Activated CD4-positive, alpha-beta memory T cell treated with anti-CD3 and anti-CD28 coated beads, Interleukin-2, amount 10 ng/mL, durations not matched to agents 7 days and 5 days (primary cell): ENCODE measurements at places on chromosomes 6 and 20.

DNA sequence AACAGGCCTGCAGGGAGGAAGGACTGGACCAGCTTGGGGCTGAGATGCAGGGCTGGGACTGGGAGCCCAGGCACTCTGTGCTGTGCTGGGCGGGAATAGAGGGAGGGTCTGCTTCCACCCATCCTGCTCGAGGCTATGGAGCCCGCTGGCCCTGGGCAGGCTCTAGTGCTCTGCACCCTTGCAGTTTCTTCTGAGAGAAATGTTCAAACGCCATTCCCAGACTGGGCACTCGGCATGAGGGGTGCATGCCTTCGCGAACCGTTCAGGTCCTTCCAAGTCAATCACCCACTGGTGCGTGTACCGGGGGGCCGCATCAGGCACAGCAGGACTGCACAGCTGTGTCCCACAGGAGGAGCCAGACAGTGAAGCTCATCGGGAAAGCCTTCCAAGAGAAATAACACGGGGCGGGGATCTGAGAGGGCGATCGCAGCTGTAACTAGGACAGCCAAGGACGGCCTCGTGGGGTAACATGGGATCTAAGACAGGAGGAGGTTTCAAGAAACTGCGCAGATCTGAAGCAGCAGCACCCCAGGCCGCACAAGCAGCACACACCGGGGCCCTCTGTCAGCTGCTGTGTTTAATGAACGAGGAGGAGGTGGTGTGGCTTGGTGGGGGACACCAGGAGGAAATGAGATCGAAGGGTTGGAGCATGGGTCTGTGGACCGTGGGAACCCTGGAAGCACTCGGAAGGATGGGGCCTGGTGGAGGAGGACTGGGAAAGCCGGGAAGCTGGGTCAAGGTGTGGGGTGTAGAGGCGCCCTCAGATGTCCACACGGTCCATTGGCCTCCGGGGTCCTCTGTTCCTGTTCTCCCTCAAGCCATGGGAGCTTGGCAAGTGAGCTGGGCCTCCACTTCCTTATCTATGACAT is 26.1 kb upstream of the PYGB start:
- H3K4me3 ChIP-seq: no peak overlapping the region
- no peak overlapping the region for H3K27ac ChIP-seq
- no peak for DNase-seq
- peaks cover 9% of the 10 kb centered on the region for H3K4me1 ChIP-seq
- H3K36me3 ChIP-seq: peaks cover 7% of the 10 kb centered on the region

GRCh38 chr20:23926526-23926880 is 47.0 kb upstream of the CST5 start:
- no peak for DNase-seq
- H3K4me3 ChIP-seq: no peak overlapping the region
- peaks cover 19% of the 10 kb centered on the region for H3K4me1 ChIP-seq
- H3K27ac ChIP-seq: no peak overlapping the region
- H3K27me3 ChIP-seq: no peaks in the 10 kb centered on the region
- no peaks in the 10 kb centered on the region for H3K36me3 ChIP-seq

DNA sequence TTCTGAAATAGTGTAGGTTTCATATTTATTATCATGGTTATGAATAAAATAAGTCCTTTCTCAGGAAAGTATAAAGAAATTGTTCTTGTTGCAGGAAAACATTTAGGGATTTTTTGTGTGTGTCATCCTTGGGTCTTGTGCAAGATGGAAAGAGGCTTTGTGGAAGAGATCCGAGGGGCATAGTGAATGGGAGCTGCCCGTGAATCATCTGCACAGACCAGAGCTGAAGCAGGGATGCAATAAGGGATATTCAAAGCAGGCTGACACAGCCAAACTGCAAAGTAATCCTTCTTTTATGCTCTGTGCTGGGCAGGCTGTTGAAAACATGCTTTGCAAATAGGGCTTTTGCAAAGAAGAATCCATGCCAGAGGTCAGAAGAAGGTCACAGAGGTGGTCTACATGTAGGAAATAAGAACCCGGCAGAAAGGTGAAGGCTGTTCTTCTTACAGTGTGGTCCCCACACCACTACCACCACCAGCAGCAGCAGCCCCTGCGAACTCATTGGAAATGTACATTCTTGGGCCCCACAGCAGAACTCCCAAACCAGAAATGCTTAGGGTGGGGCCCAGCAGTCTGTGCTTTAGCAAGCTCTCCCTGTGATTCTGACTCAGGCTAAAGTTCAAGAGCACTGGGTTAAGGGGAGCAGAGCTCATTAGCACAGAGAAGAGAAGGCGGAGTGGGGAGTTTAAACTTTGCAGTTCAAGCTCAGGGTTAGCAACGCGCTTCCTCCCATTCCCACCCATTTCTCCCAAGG is 237.6 kb downstream of the QKI start:
- H3K4me1 ChIP-seq: no peaks in the 10 kb centered on the region
- no peak overlapping the region for H3K4me3 ChIP-seq
- no peak overlapping the region for H3K27ac ChIP-seq
- H3K27me3 ChIP-seq: no peaks in the 10 kb centered on the region
- DNase-seq: no peak

GRCh38 chr6:142942238-142942637 is 2.7 kb downstream of the HIVEP2 start:
- peak overlapping the region; percentile 99 for H3K4me3 ChIP-seq
- H3K4me1 ChIP-seq: peaks cover 59% of the 10 kb centered on the region
- H3K36me3 ChIP-seq: peaks cover 11% of the 10 kb centered on the region
- peak overlapping the region; percentile 98 for H3K27ac ChIP-seq

DNA sequence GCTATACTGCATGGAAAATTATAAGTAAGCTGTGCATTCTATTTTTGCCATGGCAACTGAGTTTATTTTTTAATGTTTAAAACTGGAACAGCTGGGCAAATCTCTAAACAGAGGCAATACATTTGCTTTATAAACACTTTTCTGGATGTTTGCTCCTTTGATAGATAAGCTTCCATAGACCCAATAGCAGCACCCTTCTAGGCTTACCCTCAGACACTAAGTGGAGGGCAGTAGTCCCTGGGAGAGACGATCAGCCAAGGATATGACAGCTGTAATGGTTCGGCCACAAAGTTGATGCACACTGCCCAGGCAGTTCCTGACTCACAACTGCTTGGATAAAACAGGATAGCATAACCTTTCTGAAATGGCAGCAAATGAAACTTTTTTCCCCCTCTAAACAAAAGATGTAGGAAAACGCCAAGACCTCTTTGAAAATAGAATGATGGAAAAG is 8.5 kb upstream of the MRPS10 start:
- DNase-seq: no peak
- H3K27me3 ChIP-seq: no peaks in the 10 kb centered on the region

DNA sequence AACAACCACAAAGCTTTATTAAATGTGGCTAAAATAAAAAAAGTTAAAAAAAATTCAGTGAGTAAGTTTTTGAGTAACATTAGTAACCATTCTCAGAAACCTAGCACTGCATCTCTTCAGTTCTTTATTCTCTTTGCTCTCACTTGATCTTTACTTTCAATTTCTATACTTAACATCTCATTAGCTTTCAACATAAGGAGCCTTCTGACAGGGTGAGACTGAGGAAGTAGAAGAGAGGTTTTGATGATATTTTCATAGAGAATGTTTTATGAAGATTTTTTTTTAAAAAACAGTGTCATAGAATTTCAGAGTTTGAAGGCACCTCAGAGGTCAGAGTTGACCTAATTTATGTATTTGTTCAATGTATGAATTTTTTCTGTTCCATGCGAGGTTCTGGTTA is 60.8 kb downstream of the FAM83B start:
- no peaks in the 10 kb centered on the region for H3K36me3 ChIP-seq
- H3K4me1 ChIP-seq: no peaks in the 10 kb centered on the region
- DNase-seq: no peak
- no peak overlapping the region for H3K27ac ChIP-seq

- H3K27ac ChIP-seq: no peak overlapping the region
- DNase-seq: no peak
- H3K4me1 ChIP-seq: no peaks in the 10 kb centered on the region
- no peaks in the 10 kb centered on the region for H3K36me3 ChIP-seq
- no peak overlapping the region for H3K4me3 ChIP-seq
- H3K27me3 ChIP-seq: no peaks in the 10 kb centered on the region
Observed at GRCh38 chr20:61742097-61742825, 323.4 kb downstream of the TAF4 start.

- DNase-seq: no peak
- no peaks in the 10 kb centered on the region for H3K36me3 ChIP-seq
- no peak overlapping the region for H3K4me3 ChIP-seq
- no peaks in the 10 kb centered on the region for H3K4me1 ChIP-seq
- H3K27me3 ChIP-seq: no peaks in the 10 kb centered on the region
Observed at GRCh38 chr20:6632187-6632586, 135.3 kb upstream of the BMP2 start.

- DNase-seq: no peak
- H3K36me3 ChIP-seq: no peaks in the 10 kb centered on the region
- no peak overlapping the region for H3K4me3 ChIP-seq
- no peaks in the 10 kb centered on the region for H3K4me1 ChIP-seq
- no peak overlapping the region for H3K27ac ChIP-seq
- H3K27me3 ChIP-seq: no peaks in the 10 kb centered on the region
Observed at GRCh38 chr6:135938576-135939207, 87.2 kb downstream of the PDE7B start.

- H3K27me3 ChIP-seq: peaks cover 2% of the 10 kb centered on the region
- no peaks in the 10 kb centered on the region for H3K4me1 ChIP-seq
- H3K4me3 ChIP-seq: no peak overlapping the region
- no peak overlapping the region for H3K27ac ChIP-seq
- no peak for DNase-seq
- H3K36me3 ChIP-seq: no peaks in the 10 kb centered on the region
Observed at GRCh38 chr6:72363844-72364740, 257.8 kb upstream of the KCNQ5 start.

DNA sequence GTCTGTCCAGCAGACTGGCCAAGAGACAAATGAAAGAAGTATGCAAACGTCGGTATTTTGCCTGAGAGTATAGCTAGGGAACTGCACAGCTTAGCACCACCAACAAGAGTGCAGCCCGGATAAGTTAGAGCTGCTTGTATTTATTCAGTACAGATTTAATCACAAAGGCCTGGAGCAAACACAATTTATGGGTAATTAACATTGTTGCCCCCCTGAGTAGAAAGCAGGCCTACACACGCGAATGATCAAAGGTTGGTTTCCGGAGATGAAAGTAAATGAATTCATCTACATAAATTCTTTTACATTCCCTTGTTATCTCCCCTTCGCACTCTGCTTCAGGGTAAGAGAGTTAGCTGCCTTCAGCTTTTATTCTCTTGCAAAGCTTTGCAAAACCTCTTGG is 24.7 kb upstream of the CRISP1 start:
- no peak overlapping the region for H3K4me3 ChIP-seq
- no peaks in the 10 kb centered on the region for H3K36me3 ChIP-seq
- no peaks in the 10 kb centered on the region for H3K27me3 ChIP-seq
- no peak for DNase-seq
- no peak overlapping the region for H3K27ac ChIP-seq

DNA sequence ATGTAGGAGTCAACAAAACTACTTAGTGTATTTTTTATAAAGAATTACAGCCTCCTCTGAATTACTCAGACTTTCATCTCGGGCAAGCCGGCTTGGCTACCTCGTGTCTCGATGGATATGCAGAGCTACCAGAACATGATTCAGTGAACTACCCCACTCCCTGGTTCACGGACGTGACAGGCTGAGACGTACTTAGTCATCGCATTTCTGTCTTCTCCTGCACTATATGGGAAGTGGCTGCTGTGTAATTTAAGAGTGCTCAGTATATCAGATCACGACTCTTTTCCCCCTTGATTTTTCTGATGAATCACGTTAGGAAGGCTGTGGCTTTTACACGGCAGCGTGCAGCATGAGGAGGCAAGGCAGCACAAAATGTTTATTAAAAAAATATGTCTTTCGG is 302.7 kb upstream of the ZFP64 start:
- H3K4me3 ChIP-seq: no peak overlapping the region
- peak; percentile 19 for DNase-seq
- H3K27ac ChIP-seq: no peak overlapping the region

- no peak overlapping the region for H3K27ac ChIP-seq
- no peak overlapping the region for H3K4me3 ChIP-seq
- no peak for DNase-seq
- no peaks in the 10 kb centered on the region for H3K27me3 ChIP-seq
Observed at GRCh38 chr20:62914436-62914835, 11.9 kb downstream of the DIDO1 start.

- no peak for DNase-seq
- H3K27me3 ChIP-seq: peaks cover 19% of the 10 kb centered on the region
Observed at GRCh38 chr6:136137008-136137692, 113.0 kb downstream of the MTFR2 start.

- H3K27ac ChIP-seq: no peak overlapping the region
- DNase-seq: peak; percentile 12
- H3K27me3 ChIP-seq: peaks cover 17% of the 10 kb centered on the region
- peaks cover 3% of the 10 kb centered on the region for H3K4me1 ChIP-seq
- H3K4me3 ChIP-seq: no peak overlapping the region
Observed at GRCh38 chr6:169963581-169964297, 212.3 kb downstream of the ERMARD start.

DNA sequence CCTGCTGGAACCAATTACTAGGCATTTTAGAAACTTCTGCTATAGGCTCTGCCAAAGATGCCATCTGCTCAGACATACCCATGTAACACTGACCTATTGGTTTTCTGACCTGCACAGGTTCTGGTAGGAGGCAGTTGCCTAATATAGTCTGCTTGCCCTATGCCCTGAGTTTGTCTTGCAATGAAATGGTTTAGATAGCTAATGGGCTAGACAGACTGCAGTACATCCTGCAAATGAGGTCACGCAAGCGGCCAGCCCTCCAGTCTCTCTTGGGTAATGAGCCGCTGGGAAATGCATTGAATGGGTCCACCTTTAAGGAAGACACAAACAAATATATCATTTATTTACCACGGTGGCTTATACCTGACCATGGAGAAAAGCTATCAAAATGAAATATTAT is 90.6 kb upstream of the B3GAT2 start:
- no peaks in the 10 kb centered on the region for H3K27me3 ChIP-seq
- no peaks in the 10 kb centered on the region for H3K4me1 ChIP-seq
- no peak overlapping the region for H3K27ac ChIP-seq
- H3K4me3 ChIP-seq: no peak overlapping the region
- H3K36me3 ChIP-seq: no peaks in the 10 kb centered on the region

DNA sequence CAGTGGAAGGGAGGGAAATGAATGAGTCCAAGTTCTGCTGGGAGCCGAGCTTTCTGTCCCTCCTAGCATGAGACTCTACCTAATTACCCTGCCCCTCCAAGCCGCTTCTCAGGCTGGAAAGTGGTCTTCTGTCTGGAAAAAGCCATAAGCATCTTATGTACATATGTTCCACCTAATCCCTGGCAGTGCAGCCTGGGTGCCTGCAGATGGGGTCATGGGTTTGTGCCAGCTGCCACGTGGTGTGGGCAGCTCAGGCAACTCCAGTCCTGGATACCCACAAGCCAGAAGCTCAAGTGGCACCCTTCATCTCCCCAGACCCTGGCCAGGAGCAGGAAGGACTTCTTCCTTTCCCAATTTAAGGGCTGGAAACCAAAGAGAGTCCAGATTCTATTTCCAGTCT is 253.1 kb downstream of the LY86 start:
- H3K27ac ChIP-seq: no peak overlapping the region
- H3K36me3 ChIP-seq: no peaks in the 10 kb centered on the region
- H3K4me1 ChIP-seq: no peaks in the 10 kb centered on the region
- DNase-seq: no peak
- no peak overlapping the region for H3K4me3 ChIP-seq
- H3K27me3 ChIP-seq: peaks cover 53% of the 10 kb centered on the region
